ENCODE measurements at places on chromosomes 5 and 9.

GRCh38 chr5:116497631-116498030 is 77.0 kb downstream of the SEMA6A start:
- DNase-seq: no peak

DNA sequence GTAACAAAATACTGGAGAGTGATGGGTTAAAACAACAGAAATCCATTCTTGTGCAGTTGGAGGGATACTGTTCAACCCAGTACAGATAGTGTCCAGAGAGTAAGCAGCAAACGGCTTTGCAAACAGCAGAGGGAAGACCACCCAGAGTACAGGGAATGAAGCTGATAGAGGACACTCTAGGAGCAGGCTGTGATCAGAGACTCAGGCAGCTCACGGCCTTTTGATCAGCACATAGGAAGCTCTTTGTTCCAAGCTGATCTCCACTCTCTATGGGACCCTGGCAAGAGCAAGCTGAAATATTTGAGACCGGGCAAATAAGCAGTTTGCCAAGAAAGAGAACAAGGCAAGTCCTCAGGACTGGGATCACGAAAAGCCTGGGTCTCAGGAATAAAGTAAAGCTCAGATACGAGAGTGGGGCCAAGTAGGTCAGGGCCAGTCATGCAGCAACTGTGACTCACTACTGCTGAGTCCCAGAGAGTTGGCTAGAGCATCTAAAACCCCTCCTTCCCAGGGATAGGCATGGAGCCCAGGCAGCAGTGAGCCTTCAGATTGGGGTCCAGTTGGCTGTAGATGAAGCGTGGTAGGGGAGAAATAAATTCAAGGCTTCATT is 52.4 kb downstream of the MELK start:
- DNase-seq: no peak

GRCh38 chr9:92563116-92564100 is 27.6 kb upstream of the ECM2 start:
- no peak for DNase-seq

DNA sequence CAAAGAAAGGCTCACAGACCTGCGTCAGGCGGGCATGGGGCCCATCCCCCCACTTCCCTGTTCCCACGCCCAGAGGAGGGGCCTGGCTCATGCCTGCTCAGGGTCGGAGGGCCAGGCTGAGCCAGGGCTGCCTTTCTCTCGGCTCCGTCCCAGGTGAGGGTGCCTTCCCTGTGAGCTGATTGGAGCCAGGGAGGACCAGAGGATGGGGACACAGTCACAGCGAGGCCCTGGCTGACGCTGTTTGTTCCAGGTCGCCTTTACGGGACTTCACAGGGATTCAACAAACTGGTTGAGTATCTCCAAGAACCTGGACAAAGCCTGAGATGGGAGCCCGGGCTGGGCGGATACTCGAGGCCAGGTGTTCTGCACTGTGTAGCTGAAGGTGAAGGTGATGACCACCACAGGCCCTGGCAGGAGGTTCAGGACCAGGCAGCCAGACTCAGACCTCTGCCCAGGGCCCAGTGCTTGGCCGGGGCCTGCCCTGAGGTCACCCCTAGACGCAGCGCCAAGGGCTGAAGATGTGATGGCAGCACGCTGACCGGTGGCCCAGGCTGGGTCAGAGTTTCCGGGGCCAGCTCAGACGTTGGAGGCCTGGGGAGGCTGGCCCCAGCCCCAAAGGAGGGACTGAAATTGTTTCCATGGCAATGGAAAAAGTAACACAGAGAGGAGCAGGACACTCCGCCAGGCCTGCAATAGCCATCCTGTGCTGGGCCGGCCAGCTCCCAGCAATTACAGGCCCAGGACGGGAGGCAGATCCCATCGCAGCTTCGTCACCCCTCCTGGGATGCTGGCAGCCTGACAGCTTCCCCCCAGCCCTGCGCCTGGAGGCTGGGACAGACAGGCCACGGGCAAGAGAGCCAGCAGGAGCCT is 65.3 kb upstream of the ADAMTS2 start:
- no peak for DNase-seq

GRCh38 chr9:129071526-129072126 is 9.3 kb upstream of the DOLPP1 start:
- DNase-seq: no peak

DNA sequence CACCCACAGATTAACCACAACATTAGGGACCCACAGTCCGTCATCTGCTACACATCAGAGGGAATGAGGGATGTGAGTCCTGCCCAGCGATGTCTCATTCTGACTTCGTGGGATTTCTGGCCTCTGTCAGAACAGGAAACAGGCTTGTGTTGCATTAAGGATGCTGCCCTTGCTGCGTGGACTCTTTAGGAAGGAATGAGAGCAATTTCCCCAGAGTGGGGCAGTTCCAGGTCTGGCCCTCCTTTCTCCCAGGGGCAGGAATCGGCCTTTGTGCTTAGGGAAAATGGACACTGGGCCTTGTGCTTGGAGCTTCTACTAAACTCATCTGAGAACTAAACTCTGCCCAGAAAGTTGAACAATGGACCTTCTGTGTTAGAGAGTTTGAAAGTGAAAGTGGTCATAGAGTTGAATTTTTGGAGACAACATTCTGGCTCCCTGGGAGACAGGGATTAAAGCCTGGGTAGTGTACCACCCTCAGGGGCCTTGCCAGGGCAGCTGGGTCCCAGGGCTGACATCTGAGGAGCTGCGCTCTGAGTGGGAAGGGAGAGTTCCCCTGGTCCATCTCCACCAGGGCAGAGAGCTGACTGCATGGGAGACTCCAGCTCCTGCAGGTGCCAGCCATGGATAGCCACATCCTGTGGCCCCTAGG is 37.8 kb upstream of the S1PR3 start:
- DNase-seq: no peak

- DNase-seq: no peak
Observed at GRCh38 chr9:133387680-133388079, 11.5 kb downstream of the STKLD1 start.

DNA sequence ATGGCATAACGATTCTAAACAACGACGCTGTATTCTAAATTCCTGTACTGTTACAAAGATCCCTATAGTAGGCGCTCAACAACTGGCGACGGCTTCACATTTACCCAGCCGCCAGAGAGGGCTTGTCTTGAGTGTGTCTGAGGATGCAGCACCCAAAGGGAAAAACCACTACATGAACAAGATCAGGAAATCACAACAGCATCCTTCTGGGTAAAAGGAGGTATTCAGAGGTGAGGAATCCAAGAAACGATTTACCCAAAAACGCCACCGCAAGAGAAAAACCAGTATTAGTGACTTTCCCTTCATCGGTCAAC is 711 bp downstream of the TTC33 start:
- peak; percentile 53 for DNase-seq

GRCh38 chr9:84207491-84207951 is 133.0 kb downstream of the SLC28A3 start:
- no peak for DNase-seq

DNA sequence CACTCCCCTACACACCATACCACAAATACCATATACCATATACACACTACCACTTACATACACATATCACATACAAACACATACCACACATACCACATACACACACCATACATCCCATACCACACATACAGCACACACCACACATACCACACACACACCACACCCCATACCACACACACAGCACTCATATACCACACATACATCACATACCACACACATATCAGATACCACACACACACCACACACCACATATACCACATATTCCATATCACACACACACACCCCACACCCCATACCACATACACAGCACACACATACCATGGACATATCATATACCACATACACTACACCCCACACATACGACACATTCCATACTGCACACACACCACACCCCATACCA is 276.6 kb downstream of the GADD45G start:
- no peak for DNase-seq

DNA sequence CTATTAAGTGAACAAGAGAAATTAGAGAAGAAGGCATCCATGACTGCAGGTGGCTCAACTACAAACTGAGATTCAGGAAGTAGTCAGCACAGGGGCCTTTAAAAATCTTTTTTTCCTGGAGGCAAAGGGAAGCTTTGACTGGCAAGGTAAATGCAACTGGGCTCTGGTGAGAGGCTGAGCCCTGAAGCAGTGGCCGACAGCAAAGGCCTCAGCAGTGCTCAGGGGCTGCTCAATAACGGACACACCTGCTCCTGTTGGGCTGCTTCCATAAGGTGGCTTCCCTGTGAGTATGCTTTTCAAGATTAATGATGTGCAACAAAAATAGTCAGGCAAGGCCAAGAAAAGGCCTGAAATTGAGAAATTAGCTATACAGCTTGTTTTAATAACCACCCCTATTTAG is 134.2 kb upstream of the RGMB start:
- no peak for DNase-seq

GRCh38 chr9:114002271-114002985 is 75.7 kb downstream of the AMBP start:
- no peak for DNase-seq

DNA sequence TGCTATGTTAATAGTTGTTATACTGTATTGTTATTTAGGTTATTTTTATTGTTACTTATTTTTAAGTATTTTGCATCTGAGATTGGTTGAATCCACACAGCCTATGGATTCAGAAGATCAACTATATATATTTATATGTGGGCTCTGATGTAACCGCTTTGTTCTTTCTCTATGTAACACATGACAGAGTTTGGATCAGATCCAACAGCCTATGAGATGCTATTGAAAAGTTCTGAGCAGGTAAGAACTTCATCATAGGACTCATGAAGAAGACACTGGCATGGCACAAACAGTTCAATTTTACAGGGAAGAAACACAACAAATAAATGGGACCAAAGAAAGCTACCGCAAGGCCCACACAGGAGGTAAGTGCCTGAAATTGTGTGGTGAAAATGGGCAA is 93.4 kb downstream of the GNAQ start:
- no peak for DNase-seq

DNA sequence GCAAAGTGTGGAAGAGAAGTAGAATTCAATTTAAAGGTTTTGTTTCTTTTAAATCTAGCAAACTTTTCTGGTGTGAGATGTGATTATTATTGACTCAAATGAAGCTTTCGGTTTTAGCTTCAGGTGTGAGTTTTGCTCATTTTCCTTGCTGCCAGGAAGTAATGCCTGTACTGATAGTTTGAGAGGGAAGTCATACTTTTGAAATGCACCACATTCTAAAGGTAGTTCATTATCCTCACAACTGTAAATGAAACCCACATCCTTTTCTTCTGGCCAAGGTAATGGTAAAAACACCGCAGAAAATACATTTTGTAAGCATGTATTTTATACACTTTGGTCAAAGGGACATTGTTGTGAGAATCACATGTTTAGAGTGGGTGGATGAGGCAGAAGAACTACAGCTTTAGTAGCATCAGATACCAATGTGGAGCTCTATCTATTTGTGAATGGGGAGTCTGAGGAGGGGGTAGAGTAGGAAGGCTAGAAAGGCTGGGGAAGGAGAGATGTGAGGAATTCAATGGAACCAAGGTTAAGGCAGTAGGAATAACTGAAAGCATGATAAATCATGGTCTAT is 167.0 kb upstream of the CDKN2B start:
- DNase-seq: no peak

DNA sequence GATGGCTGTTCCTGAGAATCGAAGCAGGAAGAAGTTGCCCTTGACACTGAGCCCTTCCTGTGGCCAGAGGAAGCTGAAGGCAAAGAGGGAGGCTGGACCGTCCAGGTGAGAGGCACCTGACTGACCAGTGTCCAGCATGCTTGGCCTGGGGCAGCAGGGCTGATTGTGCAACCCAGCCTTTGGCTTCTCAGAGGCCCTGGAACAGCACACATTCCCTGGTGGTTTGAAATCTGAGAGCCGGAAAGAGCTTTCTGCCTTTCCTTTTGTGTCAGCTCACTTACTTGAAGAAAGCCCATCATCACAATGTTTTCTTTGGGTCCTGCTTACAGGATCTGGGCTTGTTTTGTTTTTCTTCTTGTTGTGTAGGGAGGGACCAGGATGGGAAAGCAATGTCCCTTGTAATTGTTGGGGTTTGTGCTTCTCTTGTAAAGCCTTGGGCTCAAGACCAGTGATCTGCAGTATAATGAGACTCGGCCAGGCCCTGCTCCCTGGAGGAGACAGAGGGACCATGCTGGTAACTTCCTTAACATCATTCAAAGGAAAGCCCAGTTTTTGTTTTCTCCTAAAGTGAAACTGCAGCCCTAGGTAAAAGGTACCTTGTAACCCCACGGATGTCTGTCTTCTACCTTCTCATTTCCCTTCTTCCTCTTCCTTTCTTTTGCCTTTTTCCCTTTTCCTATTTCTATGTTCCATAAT is 213.7 kb downstream of the NXNL2 start:
- DNase-seq: no peak

GRCh38 chr5:81393783-81394718 is at the start of gene ACOT12:
TSS of gene ACOT12 (minus strand) at chr5:81394134. CDS start at chr5:81394114, 20 bp downstream.
- no peak for DNase-seq

DNA sequence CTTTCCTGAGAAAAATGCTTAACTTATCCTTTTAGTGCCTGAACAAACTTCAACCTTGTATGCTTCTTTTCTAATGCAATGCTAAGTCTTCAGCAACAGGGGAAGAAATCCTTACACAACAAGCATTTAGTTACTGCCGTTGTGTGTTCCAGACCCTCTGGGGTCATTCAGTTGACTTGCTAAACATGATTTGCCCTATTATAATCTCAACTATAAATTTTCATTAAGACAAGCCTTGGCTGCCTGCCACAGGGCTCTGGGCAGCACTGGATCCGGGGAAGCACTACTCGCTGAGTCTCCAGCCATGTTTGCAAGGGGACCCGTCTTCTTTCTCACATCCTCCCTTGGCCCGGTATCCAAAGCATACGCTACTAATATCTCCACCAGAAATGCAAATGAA is 58.1 kb downstream of the PTCH1 start:
- DNase-seq: no peak

GRCh38 chr9:132486706-132487350 is 76.8 kb downstream of the CFAP77 start:
- peak; percentile 29 for DNase-seq

DNA sequence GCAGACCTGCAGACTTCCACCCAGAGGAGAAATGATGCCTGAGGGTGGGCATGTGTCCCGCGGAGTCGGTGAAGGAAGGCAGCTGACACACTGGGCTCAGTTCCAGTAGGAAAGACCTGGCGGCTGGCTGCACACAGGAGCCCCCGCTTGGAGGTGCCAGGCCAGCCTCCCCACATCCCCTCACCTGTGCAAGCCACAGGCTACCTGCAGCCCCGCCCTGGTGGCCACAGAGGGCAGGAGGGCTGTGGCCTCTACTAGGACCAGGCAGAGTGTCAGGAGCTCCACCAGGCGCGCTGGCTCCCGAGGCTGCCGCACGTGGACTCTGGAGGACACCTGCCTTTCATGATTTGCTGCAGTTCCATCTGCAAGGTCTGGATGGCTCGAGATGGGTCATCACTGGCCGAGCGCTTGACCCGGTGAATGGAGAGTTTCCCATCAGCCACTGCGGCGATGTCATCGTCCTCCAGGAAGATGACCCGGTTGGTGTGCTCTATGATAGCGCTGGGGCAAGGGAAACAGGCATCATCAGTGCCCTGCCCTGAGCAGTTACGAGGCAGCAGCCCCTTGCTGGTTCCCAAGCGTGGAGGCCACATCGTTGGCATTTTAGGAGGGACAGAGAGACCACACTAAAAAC is 26.7 kb upstream of the MAPK9 start:
- no peak for DNase-seq

Measured in activated T-cell treated with anti-CD3 and anti-CD28 coated beads for 24 hours (primary cell).